ENCODE measurements at places on chromosomes 3 and 15.
A peak's percentile ranks its signal among the peaks of the same experiment; 100 is the strongest.

DNA sequence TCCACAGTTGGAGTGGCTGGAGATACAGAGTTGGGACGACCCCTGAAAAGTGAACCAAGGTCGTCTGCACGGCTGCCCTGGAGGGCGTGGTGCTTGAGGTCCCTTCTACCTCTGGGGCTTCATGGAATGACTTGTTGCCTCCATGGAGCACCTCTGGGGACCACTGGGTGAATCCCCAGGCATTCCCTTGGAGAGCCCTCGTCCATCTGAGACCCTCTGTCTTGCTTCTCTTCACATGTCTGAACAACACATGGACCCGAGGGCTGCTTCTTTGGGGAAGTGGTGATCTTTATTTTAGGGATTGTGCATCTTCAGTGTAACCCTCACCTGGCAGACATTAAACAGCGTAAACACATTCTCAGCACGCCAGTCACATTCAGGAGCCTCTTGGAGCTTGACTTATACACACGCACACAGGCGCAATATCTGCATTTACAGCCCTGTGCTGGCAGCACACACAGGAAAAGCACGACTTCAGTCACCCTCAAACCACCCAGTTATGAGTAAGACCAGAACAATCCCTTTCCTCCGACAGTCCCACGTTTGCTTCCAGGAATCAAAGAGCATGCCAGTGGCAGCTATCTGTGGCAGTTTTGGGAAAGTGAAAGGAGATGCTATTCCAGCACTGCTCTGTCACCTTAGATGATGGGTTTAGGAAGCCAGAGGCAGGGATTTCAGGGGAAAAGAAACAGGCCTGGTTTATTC lies 12.6 kb downstream of the FAM107A start:
- DNase-seq: peak; percentile 9

DNA sequence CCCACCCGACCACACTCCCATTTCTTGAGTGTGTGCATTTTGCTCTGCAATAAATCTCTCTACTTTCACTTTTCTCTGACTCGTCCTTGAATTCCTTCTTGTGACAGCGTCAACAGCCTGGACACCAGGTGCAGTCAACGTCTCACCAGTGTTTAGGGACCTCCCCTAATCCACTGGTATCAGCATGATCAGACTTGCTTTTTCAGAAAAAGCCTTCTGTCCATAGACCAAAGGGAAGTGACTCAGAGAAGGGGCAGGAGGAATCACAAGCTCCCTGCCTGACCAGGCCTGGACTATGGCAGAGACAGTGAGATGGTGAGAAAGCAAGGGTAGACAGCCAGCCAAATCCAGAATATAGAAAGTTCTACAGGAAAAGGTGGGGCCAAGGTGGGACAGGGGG lies 15.5 kb downstream of the CCR5 start:
- peak; percentile 53 for DNase-seq

- DNase-seq: no peak
Observed at GRCh38 chr15:38401106-38401505, 52.8 kb upstream of the FAM98B start.

DNA sequence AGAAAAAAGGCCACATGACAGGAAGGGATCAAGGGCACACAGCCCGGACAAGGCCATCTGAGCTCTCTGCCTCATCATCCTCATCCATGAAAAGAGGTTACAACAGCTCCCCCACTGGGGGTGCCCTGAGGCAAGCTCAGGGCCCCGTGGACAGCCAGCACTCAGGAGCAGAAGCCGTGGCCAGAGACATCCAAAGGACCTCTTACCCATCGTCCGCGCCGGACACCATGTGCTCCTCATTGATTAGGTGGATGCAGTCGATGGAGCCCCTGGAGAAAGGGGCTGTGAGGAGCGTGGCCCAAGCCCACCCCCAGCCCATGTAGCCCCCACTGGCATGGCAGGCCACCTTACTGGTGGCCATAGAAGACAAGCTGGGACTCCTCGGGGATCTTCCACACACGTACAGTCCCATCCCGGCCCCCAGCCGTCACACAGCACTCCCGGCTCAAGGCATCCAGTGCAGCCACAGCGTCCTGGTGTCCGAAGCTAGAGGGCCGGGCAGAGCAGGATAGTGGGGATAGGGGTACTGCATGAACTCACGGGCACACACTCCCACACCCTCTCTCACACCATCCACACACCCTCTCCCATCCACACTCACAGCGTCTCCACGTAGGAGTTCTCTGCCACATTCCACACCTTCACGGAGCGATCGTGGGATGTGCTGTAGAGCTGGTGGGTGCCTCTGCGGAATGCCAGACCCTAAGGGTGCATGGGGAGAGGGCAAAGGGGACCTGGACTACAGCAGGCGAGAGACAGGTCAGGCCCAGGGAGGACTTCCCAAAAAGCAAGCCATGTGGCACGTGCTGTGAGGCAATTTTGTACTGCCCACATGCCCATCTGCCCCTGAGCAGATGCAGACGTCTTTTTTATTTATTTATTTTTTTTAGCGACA lies 6.5 kb downstream of the RRP9 start:
- DNase-seq: no peak

GRCh38 chr15:90482124-90483011 lies 47.4 kb upstream of the CRTC3 start:
- peak; percentile 25 for DNase-seq

GRCh38 chr15:91887321-91887720 lies 33.8 kb downstream of the SLCO3A1 start:
- DNase-seq: no peak

DNA sequence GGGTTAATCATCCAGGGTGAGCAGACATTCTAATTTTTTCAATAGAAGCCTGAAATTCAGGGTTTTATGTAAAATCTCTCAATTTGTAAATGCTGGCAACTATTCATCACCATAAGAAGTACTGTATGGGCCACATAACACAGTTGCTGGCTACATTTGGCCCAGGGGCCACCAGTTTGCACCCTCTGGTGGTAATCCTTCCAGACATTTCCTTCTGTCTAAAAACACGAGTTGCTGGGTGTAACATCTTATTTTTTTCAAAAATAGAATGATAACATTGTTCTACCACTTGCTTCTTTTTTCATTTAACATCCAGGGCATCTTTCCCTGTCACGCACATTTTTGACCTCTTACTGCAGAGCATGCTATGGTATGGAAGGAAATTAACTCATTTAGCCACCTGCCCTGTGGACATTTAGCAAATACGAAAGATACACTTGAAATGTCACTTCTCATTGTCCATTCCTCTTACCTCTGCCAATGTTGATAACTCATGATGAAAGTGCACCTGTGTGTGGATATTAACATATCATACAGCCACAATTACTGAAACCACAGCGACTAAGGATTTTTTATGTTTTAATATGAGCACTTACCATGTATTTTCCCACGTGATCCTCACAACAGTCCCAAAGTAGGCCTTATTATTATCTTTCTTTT lies 117.5 kb upstream of the ARHGEF3 start:
- DNase-seq: no peak

GRCh38 chr3:142636664-142637063 lies 40.5 kb downstream of the PLS1 start:
- DNase-seq: no peak

DNA sequence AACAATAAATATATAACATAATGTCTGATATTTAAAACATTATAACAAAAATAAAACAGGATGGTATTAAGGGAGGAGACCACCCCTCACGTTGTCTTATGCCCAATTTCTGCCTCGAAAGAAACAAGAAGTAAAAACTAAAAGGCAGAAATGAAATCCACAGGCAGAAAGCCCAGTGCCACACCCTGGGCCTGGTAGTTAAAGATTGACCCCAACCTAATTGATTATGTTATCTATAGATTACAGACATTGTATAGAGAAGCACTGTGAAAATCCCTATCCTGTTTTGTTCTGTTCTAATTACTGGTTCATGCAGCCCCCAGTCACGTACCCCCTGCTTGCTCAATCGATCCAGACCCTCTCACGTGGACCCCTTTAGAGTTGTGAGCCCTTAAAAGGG lies 22.3 kb upstream of the ACP3 start:
- DNase-seq: no peak

DNA sequence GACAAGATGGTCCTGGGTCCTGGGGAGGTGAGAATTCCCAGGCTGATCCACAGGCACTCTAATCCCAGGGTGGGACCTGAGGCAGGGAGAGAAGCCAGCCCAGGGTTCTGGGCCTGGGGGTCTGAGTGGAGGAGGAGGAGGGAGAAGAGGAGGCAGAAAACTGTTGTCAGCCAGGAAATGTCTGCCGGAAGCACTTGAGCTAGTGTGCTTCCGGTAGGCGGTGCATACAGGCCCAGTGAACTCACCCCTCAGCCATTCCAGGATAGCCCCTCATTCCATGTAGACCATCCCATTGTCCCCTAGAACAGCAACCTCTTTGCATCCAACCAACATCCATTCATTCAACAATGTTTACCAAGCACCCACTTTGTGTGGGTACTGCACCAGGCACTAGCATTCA lies 47.9 kb upstream of the LCTL start:
- DNase-seq: no peak

DNA sequence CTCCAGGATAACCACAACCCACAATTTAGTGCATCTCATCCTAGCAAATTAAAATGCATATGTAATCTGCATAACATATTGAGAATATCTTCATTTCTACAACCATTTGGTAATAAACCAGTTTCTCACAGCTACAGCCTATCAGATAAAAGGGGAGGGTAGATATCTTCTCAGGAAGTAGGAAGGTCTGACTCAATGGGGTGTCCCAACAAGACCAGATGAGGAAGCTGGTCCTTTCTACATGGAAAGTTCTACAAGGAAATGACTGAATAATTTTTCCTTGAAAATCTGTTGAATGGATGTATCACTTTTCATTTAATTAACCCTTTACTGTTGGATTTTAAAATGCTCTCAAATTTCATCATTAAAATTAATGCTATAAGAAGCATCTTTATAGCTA lies 17.4 kb upstream of the TMPRSS7 start:
- DNase-seq: no peak

DNA sequence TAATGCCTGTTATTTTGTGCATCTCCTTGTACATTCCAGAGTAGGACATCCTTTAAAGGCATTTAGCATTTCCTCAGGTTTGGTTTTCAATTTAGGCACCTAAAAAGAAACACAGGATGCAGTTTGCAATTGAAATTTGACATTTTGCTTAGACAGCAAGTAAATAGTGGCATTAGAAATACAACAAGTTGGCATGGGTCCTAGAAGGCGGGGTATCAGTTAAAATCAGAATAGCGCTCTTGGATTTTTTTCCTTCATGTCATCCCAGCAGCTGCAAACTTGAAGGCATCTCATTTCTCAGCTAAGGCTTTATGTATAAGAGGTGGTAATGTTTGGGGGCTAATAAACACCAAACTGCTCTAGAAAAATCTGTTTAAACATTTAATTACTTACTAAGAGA lies 47.5 kb upstream of the SKOR1 start:
- DNase-seq: no peak

DNA sequence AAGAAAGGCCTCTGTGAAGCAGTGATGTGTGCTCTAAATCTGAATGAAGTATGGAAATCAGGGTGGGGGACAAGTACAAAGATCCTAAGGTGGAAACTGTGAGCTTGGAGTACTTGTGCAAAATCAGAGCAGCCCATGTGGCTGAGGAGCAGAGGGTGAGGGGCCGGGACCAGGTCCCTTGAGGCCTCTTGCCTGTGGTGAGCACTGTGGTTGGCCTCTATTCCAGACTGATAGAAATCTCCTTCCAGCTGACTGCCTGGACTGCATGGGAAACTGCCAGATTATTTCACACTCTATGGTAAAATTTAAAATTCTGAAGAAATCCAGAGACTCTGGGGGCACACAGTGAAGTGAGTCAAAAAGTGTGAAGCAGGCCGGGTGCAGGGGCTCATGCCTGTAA lies 81.4 kb downstream of the TM4SF4 start:
- DNase-seq: no peak

DNA sequence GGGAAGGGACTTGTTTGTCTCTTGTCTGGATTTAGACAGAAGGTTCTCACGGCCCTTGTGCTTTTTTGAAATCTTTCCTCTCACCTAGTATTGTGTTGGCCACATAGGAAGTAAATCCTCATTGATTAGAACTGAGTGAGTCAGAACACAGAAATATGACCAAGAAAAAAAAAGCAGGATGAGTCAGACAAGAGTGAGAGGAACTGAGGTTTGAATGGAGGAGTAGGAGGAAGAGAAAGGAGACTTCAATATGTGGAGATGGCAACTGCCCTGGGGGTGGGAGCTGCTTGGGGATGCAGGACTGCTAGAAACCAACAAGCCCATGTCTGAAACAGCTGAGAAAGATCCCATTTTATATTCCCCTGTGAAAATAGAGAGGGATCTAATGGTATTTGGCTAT lies 194.1 kb upstream of the ZBTB20 start:
- peak; percentile 12 for DNase-seq

- DNase-seq: no peak
Observed at GRCh38 chr3:139218046-139218445, 125.8 kb upstream of the MRPS22 start.

DNA sequence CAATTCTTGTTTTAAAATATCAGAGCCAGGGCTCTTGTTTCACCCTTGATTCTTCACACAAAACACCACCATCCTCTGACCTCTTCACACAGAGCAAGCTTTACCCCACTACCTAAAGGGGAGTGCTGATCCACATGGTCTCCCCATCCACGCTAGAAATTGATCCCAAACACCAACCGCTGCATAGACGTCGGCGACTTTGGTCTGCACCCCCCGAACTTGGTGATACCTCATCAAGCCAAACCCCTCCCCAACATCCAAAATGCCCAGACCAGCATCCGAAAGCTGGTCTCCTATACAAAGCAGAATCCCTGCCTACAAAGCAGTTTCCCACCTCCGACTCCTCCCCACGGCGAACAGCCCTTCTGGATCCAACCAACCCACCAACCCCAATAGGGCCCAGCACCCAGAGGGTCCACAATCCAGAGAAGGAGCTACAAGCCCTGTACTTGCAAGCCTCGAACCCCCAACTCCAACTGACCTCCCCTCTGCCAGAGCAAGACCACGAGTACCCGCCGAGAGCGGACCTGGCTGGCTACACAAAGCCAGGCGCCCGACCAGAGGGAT lies 25.8 kb upstream of the MTHFS start:
- DNase-seq: no peak

DNA sequence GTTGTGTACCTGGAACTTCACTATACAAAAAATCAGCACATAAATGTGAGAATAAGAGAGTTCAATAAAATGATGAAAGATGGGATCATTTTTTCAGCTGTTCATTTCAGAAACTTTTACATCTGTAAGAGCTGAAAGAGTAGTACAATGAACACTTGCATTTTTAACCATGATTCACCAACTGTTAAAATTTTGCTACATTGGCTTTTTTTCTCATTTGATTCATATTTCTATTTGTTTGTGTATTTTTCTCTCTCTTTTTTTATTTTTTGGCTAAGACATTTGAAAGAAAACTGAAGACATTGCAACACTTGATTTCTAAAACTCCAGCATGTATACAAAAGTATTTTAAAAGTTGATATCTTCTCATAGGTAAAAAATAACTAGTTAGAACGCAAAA lies 98.3 kb upstream of the CDIN1 start:
- no peak for DNase-seq
